Fibroblast of the conjunctiva (primary cell): ENCODE measurements at places on chromosomes 5 and 9.
A peak's percentile ranks its signal among the peaks of the same experiment; 100 is the strongest.

GRCh38 chr5:126858441-126858840 lies 81.5 kb downstream of the LMNB1 start:
- no peak for DNase-seq

GRCh38 chr5:53779541-53779981 lies 219.1 kb downstream of the NDUFS4 start:
- peak; percentile 0 for DNase-seq

DNA sequence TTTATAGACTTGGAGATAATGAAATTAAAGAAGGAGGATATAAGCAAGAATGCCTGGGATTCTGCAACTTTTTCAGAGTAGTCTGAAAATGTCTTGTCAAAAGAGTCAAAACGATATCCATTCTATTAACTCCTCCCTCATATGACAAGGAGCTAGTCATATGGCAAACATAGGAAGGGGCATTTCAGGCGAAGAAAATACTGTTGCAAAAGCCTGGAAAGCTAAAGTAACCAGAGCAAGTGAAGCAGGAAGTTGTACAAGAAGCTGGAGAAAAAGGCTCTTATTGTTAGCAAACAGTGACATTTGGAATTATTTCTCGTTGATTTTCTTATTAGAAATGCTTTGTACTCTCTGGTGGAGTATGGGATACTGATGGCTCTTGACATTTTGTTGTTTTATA lies 94.0 kb upstream of the PTPRD start:
- DNase-seq, result no peak

GRCh38 chr5:39628348-39628747 lies 203.6 kb upstream of the DAB2 start:
- no peak for DNase-seq

DNA sequence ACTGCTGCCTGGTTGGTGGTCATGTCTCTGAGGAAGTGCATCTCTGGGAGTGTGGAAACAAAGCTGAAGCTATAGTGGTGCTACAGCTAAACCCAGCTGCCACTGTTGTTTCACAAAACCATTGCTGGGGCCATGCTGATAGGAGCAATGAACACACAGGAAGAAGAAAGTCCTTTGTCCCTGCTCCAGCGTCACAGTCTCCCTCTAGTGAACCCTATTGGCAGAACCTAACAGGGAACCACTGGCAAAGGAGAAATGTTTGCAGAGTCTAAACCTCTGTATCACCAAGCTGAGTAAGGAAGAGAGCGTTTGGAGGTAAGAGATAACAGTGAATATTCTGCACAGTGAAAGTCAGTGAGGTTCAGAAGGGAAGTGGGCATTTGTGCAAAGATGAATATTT lies 244.0 kb downstream of the YTHDC2 start:
- no peak for DNase-seq

GRCh38 chr9:127763918-127764384 lies 14.5 kb downstream of the SH2D3C start:
- DNase-seq, result no peak
